ENCODE measurements at places on chromosomes 6 and 20.

DNA sequence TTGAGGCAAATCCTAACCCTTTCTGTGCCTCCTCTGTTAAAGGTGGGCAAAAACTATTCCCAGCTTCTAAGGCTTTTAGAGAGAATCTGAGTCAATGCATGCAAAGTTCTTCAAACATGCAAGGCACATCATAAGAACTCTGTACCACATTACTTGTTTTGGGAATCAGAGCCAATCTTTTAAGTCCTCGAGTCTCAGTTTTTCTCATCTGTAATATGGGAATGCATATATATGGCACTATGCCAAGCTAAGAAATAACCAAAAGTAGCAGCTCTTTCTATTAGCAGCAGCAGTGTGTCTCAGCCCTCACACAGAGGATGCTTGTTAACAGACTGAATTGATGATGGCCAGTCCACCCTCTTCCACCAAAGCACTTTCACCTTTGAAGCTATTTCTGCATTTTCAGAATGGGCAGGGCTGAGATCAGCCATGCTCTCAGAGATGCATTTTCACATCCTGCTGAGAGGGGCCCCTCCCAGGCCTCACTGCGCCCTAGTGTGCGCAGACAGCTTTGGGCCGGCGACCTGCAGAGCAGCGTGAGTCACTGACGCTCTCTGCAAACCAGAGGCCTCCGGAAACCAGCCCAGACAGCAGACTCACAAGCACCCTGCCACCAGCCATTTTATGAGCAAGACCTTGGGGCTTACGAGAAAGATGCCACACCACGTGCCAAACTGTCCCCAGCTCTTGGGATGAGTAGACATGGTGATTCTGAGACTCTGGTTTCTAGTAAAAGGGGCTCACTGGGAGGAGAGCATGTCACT lies 138.0 kb downstream of the NFATC2 start:
- peak; percentile 49 for DNase-seq

GRCh38 chr20:61940976-61941720 lies 124.5 kb downstream of the TAF4 start:
- no peak for DNase-seq

DNA sequence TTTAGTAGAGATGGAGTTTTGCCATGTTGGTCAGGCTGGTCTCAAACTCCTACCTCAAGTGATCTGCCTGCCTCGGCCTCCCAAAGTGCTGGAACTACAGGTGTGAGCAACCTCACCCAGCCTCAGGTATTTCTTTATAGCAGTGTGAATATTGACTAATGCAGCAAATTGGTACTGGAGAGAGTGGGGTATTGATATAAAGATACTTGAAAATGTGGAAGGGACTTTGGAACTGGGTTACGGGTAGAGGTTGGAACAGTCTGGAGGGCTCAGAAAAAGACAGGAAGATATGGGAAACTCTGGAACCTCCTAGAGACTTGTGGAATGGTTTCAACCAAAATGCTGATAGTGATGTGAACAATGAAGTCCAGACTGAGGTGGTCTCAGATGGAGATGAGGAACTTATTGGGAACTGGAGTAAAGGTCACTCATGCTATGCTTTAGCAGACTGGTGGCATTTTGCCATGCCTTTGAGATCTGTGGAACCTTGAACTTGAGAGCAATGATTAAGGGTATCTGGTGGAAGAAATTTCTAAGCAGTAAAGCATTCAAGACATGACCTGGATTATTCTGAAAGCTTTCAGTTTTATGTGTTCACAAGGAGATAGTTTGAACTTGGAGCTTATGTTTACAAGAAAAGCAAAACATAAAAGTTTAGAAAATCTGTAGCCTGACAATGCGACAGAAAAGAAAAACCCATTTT lies 127.2 kb downstream of the DTNBP1 start:
- no peak for DNase-seq

GRCh38 chr6:16206595-16207037 lies 31.8 kb upstream of the GMPR start:
- peak; percentile 5 for DNase-seq
